ENCODE measurements at places on chromosomes 6 and 20.

- no peak for DNase-seq
Observed at GRCh38 chr20:49636447-49636846, 68.5 kb upstream of the PTGIS start.

GRCh38 chr20:41392295-41392694 is 25.7 kb upstream of the EMILIN3 start:
- no peak for DNase-seq

- no peak for DNase-seq
Observed at GRCh38 chr6:139550361-139550760, 175.9 kb upstream of the CITED2 start.

- DNase-seq: no peak
Observed at GRCh38 chr6:31379850-31380249, 22.9 kb upstream of the HLA-B start.

GRCh38 chr20:11379257-11380011 is 538.3 kb upstream of the BTBD3 start:
- no peak for DNase-seq
